Astrocyte (in vitro differentiated cells and primary cell): ENCODE measurements at places on chromosomes 12 and 14.
A peak's percentile ranks its signal among the peaks of the same experiment; 100 is the strongest.

GRCh38 chr14:48726080-48726642 lies 860.0 kb downstream of the RPS29 start:
- peak; percentile 76 for DNase-seq

DNA sequence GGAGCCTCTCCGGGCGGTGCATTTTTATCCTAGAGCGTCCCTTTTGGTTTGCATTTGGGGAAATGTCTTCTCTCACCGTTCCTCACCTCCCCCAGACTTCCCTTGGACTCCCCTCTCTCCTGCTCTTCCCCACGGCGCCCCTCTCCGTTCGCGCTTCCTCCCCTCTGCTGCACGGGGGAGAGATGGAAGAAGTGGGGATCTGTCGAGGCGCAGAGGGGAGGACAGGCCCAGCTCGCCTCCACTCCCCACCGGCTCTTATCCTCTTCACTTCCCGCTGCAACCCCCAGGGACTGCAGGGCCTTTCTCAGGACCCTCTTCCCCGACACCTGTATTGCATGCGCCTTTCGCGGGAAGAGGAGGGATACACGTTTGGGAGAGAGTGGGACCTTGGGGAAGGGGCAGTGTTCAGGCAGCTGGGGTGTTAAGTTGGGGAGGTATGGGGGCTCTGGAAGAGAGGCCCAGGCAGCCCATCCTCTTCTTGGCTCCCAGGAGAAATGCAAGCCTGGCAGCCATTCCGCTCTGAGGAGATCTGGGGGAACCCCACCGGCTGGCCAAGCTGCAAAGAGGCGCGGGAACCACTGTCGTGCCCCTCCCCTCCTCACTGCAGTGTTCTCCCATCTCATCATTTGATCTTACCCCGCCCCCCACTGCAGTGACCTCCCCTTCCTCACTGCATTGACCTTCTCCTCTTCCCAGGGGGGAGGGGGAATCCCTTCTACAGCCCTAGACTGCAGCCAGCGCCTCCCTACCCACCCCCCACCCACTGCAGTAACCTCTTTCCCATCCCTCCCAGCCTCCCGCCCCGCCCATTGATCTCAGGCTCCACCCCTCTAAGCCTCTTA lies 788 bp downstream of the ENO2 start:
- DNase-seq: no peak

DNA sequence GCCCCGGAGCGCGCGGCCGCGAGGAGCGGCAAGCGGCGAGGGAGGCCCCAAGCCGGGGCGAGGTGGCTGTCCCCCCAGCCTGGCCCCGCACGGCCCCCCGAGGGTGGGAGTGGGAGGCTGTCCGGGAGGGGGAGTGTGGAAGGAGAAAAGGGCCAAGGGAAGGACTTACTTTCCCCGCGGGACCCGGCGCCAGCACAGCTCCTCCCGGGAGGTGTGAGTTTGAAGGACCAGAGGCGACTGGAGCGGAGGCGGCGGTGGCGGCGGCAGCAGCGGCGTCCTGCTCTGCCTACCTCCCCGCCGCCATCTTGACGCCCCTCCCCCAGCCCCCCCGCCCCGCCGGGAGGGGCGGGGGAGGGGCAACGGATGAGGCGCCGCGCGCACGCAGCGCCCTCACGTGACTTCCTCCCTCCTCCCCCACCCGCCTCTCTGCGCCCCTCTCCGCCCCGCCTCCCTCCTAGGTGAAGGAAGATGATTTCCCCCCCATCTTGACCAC lies at the start of gene SBNO1:
SBNO1 (minus strand) TSS at position 316 of the 493 bp plus-strand sequence. CDS start 14,406 bp downstream, outside the sequence.
- peak; percentile 63 for DNase-seq

DNA sequence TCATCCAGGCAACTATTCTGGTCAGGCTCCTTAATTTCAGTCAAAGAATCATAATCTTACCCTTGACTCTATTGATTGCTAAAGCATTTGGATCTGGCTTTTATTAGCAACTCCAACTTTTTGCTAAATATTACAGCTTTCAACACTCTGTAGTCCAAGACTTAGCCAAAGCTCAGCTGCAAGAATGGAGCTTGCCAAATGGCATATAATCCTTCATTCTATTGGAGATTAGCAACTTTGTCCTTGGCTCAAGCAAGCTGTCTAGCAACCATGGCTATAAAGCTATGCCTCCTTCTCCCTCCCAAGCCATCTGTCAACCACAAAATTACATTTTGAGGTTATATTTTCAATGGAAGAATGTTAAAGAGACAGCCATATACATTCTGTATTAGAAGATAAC lies 23.1 kb upstream of the NID2 start:
- DNase-seq: no peak

GRCh38 chr14:75654127-75654732 lies 6.4 kb downstream of the ERG28 start:
- peak; percentile 13 for DNase-seq

DNA sequence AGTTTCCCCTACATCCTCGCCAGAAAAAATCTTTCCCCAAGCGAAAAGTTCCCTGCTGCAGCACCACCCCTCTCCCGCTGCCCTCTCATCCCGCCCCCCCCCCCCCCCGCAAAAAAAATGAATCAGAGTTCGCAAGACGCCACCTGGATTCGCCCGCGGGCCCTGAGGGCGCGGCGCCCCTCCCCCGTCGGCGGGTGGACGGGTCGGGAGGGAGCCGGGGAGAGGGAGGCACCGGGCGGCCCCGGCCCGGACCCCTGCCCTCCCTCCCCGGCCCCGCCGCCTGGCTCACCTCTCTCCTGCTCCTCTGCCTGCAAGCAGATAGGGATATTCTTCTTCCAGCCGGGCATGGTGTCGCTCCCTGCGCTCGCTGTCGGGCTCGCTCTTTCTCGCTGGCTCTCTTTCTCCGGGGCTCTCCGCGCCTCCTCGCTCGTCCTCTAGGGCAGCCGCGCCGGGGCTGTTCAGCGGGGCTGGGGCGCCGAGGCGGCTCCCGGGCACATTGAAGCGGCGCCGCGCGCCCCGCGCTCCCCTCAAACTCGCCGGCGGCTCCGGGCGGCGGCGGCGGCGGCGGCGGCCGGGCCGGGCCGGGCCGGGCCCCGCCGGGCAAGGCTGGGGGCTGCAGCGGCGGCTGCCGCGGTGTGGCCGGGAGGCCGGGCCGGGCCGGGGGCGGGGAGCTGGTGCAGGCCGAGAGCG lies 200.3 kb upstream of the CAND1 start:
- peak; percentile 42 for DNase-seq

- no peak for DNase-seq
These were observed 2.4 kb downstream of the DHH start for GRCh38 chr12:49092086-49092815.

DNA sequence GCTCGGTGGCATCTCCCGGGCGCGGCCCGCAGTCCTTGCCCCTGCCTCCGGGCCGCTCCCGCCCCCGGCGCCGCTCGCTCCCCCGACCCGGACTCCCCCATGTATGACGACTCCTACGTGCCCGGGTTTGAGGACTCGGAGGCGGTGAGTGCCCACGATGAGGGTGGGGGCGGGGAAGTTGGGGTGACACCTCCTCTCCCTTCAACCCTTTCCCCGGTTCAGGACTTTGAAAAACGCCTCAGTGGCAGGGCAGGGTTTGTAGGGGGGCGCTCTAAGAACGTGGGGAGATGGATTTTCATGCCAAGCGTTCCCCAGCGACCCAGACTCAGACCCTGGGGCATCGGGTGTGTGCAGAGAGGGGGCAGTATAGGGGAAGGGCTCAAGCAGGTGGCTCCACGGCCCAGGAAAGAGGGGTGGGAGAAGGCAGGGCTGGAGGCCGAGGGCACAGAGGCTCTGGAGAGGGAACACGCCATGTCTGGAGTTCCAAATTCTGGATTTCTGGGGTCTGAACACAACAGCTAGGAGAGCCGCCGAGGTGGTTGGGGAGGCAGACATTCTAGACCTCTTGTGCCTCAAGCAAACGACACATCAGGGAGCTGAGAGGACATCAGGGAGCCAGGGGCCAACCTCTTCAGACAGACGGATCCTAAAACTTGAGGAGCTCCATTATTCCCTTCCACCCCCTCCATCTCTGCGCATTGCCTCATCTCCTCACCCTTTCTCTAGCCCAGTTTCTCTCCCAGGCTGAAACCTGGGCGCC lies 715 bp downstream of the CACNB3 start:
- no peak for DNase-seq

GRCh38 chr14:99169776-99170356 lies 102.1 kb downstream of the BCL11B start:
- no peak for DNase-seq

DNA sequence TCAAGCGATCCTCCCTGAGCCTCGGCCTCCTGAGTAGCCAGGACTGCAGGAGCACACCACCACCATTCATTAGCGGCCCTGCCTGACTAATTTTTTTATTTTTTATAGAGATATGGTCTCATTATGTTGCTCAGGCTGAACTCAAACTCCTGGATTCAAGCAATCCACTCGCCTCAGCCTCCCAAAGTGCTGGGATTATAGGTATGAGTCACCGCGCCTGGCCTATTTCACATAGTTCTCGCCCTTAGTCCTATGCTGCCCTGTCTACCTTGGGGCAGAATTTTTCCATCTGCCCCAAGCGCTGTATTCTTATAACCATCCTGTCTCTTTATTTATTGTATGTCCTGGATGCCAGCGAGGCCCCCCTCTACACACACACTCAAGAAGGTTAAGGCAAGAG lies 50.9 kb upstream of the BCL2L14 start:
- DNase-seq: no peak

DNA sequence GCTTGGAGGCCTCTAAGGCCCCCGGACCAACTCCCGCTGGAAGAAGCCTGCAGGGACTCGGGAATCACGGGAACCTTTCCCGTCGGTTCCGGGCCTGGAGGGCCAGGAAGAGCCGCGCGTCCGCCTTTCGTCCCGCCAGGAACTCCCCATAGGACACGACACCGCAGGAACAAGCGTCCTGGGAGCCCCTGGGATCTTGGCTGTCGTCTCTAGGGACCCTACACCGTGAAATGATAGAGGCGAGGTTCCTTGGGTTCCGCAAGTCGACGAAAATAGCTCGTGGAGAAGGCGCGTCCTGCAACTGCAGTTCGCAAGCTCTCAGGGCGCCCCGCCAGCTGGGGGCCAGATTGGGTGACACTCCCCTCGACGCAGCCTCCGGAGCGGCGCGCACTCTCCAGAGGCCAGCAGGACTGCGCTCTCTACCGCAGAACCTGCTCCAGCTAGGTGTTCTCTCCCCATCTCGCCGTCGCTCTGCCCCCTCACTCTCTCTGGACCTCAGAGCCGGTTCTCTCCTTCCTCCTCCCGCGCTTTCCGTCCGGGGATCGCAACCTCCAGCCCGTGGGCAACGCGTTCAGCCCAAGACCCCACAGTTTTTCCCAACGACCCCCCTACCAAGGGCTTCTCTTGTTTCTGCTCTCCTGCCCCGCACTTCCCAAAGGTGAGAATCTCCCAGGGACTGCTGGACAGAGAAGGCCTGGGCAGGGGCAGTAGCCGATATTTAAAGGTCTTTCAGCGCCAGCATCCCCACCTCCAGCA lies 776 bp downstream of the BMP4 start:
- DNase-seq: peak; percentile 34

DNA sequence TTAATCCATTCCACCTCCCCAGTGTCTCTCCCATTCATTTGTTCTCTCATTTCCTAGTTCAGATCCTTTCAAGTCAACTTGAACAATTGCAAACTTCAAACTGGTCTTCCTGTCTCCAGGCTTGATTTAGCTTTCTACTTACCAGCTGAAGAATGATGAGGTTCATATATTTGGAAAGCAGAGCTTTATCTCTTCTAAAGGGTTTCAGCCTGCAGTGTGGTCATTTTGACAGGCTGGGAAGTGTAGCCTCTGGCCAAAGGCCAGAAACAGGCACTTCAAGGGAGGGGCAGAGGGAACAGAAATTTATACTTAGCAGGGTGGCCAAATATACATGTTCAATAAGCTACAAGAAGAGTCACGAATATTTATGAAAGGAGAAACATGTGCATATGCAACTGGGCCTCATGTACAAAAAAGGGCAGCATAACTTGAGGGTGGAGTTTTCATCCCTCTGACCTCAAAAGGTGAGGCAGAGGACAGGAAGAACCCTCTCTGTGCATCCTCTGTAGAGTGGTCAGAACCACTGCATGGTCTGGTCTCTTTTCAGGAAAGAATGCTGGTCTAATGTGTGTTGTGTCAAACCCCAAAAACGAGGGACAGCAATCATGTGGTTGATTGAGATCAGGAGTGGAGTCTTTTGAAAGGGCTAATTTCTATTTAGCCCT lies 34.0 kb upstream of the HECTD1 start:
- DNase-seq: no peak

GRCh38 chr12:113048716-113049127 lies 7.8 kb upstream of the DTX1 start:
- peak; percentile 8 for DNase-seq

- peak; percentile 61 for DNase-seq
These were observed 62.5 kb downstream of the DRAM1 start for GRCh38 chr12:101939856-101940265.

GRCh38 chr12:62263966-62264365 lies 3.8 kb downstream of the USP15 start:
- no peak for DNase-seq

DNA sequence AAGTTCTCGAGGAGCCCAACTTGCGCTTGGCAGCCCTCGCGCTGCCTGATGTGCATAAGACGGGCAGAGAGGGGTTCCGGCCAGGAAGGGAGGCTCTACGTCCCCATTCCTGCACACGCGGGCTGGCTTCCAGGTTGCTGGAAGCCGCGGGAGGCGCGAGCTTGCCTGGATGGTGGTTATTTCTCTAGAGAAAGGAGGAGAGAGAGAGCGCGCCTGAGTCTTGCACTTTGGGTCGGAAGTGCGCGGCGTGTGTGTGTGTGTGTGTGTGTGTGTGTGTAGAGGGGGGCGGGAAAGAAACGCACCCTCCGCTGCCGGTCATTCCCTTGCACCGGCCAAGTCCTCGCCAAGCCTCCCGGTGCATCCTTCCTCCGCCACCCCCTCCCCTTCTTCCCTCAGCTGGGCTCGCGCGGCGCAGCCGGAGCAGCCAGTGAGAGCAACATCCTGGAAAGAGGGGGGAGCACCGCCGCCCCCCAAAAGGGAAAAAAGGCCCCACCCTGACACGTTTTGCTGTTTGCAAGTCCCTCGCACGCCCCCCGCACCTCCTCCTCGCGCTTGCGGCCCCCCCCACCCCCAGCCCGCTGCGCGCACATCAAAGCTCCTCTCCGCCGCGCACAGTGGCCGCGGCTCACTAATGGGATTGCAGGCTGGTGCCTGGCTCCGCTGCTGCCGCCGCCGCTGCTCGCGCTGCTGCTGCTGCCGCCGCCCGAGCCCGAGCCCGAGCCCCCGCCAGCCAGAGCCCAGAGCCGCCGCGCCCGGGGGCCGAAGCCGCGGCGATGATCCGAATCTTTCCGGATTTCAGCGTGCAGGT lies 4.4 kb upstream of the NPAS3 start:
- DNase-seq: peak; percentile 47

DNA sequence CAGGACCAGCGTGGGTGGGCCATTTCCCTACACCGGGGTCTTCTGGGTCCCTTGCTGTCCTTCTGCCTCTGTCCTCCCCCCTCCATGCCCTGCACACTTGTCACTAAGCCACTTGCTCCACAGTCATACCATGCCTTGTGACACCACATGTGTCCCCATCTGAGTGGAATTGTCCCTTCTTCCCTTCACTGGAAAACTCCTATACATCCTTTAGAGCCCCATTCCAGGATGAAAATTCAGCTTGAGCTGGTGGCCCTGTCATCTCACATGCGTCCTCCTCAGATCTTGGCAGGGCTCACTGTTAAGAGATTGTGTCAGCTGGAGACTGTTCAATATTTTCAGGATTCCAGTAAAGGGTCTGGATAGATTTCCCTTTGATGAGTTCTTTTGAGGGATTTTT lies 87.4 kb downstream of the DNAH10 start:
- DNase-seq: no peak
